Globus pallidus (tissue), 1 donor: ENCODE measurements at places on chromosomes 2 and 18.

DNA sequence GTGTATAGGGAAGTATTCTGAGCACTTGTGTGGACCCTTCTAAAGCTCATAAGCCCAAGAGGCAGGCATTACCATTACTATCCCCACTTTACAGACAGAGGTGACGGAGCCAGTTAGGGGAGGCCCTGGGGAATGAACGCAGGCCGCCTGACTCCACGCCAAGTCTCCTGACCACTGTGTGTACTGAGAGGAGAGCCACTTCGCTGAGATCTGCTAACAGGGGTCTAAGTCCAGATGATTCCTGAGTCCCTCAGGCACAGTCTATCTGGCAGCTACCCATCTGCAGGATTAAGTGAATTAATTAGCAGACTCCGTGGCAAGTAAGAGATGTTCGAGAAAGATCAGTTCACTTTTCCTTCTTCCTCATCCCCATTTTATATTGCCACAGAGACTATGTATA lies 13.7 kb downstream of the CYB5A start:
- no peak for DNase-seq

GRCh38 chr2:111930409-111930808 lies 32.0 kb downstream of the MERTK start:
- no peak for DNase-seq

- DNase-seq, result no peak
These were observed 141.5 kb upstream of the PKDCC start for GRCh38 chr2:41906338-41906725.

GRCh38 chr18:11308499-11308898 lies 159.1 kb upstream of the PIEZO2 start:
- DNase-seq, result no peak

DNA sequence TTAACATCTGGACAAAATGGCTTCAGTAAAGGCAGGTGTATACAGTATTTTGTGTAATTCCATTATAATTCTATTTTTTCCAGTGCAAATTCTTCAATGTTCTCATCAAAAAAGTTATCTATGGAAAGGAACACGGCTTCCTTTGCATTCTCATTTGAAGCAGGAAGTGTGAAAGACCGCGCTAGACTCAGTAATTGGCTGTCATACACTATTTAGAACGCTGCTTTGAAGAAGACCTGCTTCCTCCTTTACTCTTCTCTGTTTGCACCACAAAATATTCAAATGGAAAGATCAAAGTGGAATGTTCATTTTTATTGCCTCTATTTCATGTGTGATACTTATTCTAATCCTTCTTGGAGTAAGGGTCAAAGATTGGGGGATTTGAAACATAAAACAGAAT lies 883.7 kb downstream of the TSN start:
- DNase-seq, result no peak

DNA sequence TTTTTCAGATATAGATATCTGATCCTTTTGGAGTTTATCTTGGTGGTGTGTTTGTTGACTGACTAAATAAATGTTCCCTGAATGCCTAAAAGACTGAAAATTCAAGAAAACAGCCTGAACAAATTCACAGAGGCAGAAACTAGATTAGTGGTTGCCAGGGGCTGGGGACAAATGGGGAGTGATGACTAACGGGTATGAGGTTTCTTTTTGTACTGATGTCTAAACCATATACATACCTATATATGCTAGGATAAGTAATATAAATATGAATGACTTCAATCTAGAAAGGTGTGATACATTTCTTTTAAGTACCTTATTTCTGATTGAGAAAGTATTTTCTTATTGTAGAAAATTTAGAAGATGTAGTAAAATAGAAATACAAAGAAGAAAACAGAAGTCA lies 176.9 kb upstream of the PGAP1 start:
- no peak for DNase-seq

DNA sequence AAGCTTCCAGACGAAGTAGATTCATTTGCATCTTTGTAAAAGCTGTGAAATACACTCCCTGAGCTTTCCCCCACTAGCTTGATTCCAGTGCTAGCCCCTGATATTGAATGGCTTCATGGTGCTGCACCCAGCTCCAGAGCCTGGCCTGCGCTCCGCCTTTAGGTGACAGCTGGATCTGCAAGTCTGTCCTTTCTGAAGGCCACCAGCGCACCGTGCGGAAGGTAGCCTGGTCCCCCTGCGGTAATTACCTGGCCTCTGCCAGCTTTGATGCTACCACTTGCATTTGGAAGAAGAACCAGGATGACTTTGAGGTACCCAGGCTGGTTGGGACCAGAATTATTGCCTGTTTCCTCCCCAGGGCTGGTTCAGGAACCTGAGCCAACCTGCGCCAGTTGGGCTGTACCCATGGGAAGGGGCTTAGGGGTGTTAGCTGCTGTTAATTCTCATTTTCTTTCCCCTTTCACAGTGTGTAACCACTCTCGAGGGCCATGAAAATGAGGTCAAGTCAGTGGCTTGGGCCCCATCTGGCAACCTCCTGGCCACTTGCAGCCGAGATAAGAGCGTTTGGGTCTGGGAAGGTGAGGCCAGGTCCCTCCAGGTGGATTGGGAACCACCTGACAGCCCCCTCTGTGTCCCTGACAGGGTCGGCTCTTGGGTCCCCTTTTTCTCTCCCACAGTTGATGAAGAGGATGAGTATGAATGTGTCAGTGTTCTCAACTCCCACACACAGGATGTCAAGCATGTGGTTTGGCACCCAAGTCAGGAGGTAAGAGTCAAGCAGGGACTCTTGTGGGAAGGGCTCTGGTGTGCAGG lies 1.3 kb downstream of the CIAO1 start:
- no peak for DNase-seq

DNA sequence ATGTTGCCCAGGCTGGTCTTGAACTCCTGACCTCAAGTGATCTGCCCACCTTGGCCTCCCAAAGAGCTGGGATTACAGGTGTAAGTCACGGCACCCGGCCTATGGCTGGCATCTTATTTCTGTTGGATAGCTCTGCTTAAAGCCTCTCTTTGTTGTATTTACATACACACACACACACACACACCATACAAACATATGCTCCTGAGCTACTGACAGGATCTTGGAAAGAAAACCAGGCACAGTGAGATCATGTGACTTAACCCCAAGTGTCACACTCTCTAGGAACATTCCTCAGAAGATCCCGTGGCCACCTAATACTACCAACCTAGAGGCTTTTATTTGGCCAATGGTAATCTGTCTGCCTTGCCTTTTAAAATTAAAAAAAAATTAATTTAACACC lies 85.1 kb upstream of the HAAO start:
- DNase-seq, result no peak

GRCh38 chr2:134536296-134536695 lies 182.5 kb downstream of the TMEM163 start:
- DNase-seq, result no peak

- no peak for DNase-seq
These were observed 26.9 kb downstream of the MRO start for GRCh38 chr18:50792885-50793284.

DNA sequence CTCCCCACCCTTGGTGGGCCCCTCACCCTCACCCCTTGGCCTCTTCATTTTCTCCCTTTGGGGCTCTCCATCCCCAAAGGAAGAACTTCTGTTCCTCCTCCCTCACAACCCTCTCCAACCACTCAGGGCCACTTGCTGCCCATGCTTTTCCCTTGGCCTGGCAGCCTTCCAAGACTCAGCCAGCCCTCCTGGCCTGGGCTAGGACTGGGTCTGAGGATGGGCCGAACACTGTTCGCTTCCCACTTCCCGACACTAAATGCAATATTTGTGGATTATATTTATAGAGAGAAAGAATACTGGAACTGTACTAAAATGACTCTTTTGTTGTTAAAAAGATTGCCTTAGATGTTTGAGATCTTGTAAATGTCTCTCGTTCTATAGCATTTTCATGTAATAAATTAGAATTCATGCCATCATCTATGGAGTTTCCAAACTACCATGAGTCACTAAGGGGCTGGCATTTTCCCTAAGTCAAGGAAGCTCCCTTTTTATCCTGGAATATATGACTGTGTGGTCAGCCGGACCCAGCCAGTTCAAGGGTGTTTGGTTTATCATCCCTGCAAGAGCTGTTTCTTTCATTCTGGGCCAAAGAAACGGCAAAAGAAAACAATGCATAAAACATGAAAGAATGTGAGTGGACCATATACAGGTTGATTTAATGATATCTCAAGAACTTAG lies 3.8 kb downstream of the CXCR2 start:
- DNase-seq, result no peak

GRCh38 chr18:58350526-58350925 lies 278.4 kb downstream of the ALPK2 start:
- no peak for DNase-seq

DNA sequence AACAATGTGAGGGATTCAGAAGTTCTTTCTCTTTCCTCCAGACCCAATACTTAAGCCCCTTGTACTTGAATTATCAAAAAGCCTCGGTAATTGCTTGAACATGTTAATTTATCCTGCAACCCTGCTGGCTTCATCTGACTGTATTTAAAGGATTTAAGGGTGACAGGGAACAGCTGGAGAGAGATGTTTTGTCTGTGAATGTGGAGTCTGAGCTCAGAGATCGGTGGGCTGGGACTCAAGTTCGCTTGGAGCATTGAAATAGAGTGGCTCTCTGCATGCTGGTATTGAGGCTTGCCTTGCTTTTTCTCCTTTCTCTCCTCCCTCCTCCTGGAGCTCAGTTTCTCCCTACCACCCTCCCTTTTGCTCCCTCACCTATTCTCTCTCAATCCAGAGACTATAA lies 73.6 kb downstream of the BOD1L2 start:
- no peak for DNase-seq

DNA sequence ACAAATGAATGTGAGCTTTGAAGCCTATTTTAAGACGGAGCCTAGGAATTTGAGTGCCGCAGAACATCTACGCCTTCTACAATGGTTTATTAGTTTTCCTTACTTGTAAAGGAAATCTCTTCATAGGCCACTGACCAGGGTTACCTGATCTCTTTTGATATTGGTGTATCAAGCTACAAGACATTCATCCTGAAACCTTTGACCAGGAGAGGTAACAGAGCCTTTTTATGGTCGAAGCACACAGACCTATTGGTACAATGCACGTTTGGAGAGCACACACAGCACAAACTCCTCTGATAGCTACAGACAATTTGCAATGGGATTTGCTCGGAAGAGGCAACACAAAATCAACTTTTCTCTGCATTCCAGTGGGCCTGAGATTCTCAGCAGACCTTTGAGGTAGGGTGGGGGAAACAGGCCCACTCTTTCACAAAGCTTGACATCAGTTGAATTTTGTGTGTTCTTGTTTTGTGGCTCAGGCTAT lies 12.8 kb downstream of the MYCN start:
- no peak for DNase-seq

- DNase-seq, result no peak
These were observed 89.4 kb upstream of the FHL2 start for GRCh38 chr2:105488285-105488684.

DNA sequence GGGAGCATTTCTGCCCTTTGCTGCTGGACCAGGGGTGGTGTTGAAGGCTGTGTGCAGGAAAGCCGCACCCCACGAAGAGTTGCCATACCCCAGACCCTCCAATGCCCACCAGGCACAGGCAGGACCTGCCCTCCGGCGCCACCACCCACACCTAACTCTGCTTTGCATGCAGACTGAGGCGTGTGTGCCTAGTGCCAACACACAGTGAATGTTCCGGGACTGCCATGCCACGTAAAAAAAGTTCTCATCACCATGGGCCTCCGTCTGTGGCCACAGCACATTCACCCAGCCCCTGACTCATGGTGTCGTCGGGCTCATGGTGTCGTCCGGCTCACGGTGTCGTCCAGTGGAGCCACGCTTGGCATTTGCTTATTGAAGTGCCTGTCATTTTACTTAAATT lies 184.9 kb upstream of the RAB6C start:
- DNase-seq, result no peak

DNA sequence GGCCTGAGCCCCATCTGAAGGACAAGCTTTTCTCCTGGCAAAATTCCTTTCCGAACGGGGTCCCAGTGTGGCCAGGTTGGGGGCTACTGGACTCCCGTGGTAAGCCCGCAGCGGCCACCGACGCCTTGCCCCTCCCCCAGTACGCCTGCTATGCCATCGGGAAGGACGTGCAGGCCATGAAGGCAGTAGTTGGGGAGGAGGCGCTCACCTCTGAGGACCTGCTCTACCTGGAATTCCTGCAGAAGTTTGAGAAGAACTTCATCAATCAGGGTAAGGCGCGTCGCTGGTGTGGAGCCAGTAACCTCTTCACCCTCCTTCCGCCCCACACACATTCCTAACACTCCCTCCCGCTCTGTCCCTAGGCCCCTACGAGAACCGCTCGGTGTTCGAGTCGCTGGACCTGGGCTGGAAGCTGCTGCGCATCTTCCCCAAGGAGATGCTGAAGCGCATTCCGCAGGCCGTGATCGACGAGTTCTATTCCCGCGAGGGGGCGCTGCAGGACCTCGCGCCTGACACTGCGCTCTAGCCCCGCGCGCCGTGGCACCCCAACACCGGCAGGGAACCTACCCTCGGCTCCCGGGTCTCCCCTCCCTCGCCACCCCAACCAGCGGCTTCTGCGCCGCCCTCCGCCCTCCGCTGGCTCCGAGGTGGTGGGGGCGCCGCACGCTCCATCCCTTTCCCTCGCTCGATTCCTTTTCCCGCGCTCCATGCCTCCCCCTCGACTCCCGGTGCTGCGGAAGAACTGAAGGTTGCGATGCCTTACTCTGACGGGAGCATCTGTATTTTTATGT lies 13.6 kb upstream of the ANKRD53 start:
- peak; percentile 54 for DNase-seq

DNA sequence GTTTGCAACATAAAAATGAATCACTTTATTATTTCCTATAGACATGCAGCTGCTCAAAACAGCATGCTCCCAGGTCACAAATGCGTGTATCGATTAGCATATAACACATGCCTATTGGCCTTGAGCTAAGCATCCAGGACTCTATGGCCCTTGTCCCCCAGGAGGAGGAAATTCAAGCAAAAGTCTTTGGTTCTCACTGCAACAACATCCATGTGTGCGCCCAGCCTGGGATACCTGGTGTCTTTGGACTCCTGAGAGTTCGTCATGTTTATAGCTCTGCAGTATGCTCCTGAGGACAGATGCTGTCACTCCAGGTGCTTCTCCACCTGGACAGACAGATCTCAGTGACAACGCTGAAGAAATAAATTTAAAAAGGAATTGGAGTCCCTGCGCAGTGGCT lies 284.6 kb downstream of the PHLPP1 start:
- DNase-seq, result no peak

GRCh38 chr2:239600650-239601049 lies 199.8 kb upstream of the HDAC4 start:
- no peak for DNase-seq

- DNase-seq, result no peak
These were observed 1042.5 kb downstream of the DPP10 start for GRCh38 chr2:115484983-115485382.

DNA sequence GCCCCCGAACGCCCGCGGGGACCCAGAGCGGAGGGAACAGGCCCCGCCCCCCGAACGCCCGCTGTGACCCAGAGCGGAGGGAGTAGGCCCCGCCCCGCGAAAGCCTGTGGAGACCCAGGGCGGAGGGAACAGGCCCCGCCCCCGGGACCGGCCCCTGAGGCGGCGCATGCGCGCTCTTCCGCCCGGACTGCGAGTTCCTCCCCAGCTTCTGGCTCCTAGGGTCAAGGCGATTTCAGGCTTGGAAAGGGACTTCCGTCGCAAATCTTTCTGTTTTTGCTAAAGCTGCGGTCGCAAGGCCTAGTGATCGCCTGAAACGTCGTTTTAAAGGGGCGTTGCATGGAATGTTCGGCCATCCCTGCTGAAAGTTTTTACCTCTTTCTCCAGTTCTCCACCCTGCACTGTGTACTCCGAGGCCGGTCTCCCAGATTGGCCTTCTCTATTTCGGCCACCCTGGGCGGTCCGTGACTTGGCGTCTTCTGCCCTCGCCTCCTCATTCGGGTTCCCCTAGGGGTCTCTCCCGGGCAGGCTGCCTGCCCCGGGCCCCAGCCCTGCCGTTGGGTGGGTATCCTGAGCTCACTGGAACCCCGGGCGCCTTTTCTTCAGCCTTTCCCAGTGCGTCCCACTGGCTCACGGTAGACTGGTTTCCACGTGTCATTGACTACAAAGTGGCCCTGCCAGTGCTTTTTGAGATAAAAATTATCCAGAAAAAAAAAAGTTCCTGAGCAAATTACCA lies 372 bp upstream of the WDSUB1 start:
- DNase-seq, result peak; percentile 98
